Left renal cortex interstitium (tissue), 4 donors: ENCODE measurements at places on chromosomes 11 and 22. TPM values are rescaled to one million over a fixed set of nuclear protein-coding genes. Genes with fewer than 3 reads are reported as not detected.

CCDC157 gene
- polyA plus RNA-seq: 5.4 TPM

DNA sequence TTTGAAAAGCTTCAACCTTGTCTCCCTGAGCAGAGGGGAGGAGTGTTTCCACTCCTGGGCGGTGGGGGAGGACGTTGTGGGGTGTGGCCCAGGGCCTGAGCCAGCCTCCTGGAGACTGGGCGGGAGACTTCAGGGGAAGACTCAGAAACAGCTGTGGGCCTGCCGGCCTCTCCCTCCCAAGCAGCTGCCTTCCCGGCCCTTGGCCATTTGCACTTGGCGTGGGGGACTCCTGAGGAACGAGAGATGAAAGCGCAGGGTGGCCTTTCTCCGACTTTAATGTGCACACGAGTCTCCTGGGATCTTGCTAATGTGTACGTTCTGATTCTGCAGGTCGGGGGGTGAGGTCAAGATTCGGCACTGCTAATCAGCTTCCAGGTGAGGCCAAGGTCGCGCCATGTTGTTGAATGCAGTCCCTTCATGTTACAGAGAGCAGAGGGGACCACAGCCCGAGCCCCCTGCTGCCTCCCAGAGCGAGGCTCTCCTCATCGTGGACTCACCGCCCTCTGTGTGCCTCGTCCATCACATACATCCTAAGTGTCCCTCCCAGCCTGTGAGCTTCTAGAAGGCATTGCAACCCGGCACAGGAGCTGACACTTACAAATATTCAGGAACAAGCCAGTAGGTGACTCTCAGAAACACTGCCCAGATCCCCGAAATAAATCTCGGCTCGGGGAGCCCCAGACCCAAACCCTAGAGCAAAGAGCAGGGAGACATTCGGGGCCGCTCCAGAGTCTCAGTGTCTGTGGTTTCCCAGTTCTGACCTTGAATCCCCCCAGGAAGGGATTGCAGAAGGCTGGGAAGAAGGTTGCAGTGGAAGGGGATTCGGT, 7.7 kb downstream of the LIF start:
- no peak for DNase-seq

DNA sequence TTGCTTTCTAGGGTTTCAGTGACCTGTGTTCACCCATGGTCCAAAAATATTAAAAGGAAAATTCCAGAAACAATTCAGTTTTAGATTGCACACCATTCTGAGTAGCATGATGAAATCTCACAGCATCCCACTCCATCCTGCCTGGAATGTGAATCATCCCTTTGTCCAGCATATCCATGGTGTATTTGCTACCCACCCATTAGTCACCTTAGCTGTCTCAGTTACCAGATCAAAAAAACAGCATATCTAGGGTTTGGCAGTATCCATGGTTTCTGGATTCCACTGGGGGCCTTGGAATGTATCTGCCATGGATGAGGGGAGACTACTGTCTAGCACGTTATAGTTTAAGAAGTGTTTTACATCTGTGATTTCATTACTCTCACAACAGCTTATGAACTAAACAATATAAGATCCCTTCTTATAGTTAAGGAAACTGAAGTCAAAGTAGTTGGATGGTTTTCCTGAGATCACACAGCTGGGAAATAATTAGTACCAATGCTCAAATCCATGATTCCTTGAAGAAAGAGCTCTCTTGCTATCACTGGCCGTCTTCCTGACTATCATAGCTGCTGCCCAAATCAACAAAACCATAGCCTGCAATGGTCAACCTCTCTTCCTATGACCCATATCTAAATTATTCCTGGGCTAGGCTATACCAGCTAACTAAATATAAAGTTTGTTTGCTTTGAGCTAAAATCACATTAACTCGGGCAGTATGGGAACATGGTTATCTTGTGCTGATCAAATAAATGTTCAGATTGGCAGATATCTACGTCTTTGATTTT, 122.6 kb downstream of the MICAL2 start:
- DNase-seq: no peak

- no peak for DNase-seq
Measured at GRCh38 chr11:65184146-65184545, 2.4 kb downstream of the CAPN1 start.

- no peak for DNase-seq
Measured at GRCh38 chr11:44968510-44968909, 17.8 kb upstream of the TP53I11 start.

IL18 gene
- 7.7 TPM for polyA plus RNA-seq

CARD18 gene
- not detected for polyA plus RNA-seq

APOL5 gene
- not detected for polyA plus RNA-seq

NCF4 gene
- 1.9 TPM for polyA plus RNA-seq

DNA sequence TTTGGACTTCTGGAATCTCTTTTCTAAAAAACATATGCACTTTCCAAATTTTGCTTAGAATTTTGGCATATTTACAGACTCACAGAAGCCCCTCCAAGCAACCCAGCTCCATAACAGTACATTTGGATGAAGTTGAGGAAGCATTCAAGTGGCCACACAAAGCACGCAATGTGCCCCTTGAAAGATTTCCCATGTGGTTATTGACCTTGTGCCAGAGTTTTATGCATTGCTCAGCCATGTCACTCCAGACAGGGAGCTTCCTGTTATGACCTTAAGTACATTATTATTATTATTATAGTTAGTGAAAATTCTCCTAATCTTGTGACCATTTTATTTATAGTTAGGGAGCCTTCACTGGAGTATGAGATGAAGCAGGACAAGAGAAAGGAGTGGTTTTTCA, 35.0 kb upstream of the BDNF start:
- no peak for DNase-seq

DNA sequence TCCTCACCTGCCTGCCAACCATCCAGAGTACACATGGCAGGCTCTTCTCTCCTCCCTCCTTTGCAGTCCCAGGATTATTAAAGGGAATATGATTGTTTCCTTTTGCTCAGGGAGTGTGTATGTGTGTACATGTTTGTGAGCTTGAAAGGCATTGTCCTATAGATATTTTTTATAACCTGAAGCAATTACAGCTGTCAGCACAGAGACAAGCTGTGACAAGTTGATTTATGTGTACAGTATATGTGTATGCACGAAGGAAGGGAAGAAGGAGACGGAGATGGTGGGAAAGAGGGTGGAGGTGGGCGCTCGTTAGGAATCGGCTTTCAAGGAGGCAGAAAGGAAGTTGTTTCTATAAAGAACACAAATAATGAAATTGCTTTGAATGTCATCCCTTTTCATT, 537.0 kb downstream of the NTM start:
- no peak for DNase-seq

MED17 gene
- polyA plus RNA-seq: 43.2 TPM

ASPHD2 gene
- 4.3 TPM for polyA plus RNA-seq

DNA sequence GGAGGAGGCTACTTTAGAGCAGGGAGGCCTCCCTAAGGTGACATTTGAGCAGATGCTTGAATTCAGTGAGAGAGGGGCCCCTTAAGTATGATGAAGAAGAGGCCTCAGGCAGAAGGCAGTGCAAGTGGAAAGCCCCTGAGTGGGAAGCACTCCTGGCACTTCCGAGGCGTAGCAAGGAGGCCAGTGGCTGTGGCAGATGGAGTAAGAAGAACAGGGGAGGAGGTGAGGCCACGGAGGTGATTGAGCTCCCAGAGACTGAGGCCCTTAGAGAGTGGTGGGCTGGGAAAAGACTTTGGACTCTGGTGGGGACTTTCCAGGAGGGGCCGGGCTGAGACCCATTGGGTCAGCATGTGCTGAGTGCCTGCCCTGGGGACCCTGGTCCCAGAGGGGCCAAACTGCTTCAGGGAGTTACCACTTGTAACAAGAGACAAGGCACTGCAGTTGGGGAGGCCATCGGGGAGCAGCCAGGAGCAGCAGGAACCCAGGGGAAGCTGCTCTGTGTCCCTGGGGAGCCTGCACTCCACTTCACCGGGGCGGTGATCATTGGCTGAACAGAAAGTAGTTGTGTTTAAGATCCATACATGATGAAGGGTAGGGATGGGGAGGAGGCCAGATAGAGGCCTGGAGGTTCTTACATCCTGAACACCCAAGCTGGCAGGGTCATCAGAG, 2.5 kb upstream of the CENPM start:
- no peak for DNase-seq

DNA sequence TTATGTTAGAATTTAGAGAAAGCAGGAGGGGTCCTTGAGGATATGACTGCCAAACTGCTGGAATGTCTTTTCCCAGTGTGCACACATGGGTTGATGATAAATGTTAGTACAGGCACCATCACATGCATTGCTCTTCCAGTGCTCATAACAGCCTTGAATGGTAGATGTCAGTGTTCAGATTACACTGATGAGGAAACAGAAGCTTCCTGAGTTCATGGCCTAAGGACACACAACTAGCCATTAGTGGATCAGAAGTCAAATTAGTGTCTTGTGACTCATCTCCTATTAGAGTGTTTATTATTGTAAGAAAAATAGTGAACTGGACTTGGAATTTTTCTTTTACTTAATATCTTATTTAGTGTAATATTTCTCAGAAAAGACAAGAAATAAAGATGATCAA, 241.5 kb downstream of the DDX10 start:
- DNase-seq: no peak

GRCh38 chr11:117769533-117769932, 27.5 kb downstream of the DSCAML1 start:
- DNase-seq: no peak

GRCh38 chr11:121291319-121291718, 1.3 kb upstream of the SC5D start:
- no peak for DNase-seq

- no peak for DNase-seq
Measured at GRCh38 chr11:83721263-83721662, 435.1 kb upstream of the CCDC90B start.
